ENCODE measurements at places on chromosomes 3 and 15.

DNA sequence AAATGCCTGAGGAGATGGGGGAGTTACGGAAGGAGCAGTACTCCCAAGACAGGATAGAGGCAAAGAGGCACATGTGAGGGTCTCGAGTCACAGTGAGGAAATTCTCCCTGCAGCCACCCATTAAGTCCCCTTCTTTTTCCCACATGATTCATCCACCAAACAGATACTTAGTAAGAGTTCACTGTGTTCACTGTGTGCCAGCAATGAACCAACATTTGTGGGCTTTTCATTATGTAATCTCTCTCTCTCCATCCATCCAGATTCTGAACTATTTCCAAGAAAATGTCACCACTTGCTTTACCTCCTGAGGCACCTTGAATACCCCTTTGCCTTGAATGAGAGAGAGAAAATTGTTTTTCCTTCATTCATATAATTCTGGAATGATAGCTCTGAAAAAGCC is 24.6 kb upstream of the LRRFIP2 start:
- no peak for DNase-seq

DNA sequence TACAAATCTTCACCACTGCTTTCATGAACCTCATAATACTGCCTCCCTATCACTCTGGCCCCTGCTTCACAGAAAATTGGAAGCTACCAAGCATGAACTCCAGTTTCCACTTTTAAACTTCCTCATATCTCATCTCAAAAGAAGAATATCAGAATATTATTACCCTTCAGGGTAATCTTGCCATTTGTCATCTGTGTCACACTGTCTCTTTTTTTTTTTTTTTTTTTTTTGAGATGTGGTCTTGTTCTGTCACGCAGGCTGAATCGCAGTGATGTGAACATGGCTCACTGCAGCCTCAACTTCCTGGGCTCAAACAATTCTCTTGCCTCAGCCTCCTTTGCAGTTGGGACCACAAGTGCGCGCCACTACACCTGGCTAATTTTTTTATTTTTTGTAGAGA is 80.4 kb upstream of the TCF12 start:
- no peak for DNase-seq

GRCh38 chr3:37921025-37921424 is 59.3 kb downstream of the CTDSPL start:
- DNase-seq, result no peak

- DNase-seq, result peak; percentile 19
Observed at GRCh38 chr3:195441476-195441991, 1.3 kb downstream of the ACAP2 start.

Measured in NCI-H774 (cell line).